ENCODE measurements at places on chromosomes 5 and 9. TPM values are rescaled to one million over a fixed set of nuclear protein-coding genes. Genes with fewer than 3 reads are reported as not detected.

- DNase-seq = no peak
Measured at GRCh38 chr5:38556088-38556598, 303 bp downstream of the LIFR start.

Gene ST8SIA4
- 82.3 TPM for total RNA-seq

DNA sequence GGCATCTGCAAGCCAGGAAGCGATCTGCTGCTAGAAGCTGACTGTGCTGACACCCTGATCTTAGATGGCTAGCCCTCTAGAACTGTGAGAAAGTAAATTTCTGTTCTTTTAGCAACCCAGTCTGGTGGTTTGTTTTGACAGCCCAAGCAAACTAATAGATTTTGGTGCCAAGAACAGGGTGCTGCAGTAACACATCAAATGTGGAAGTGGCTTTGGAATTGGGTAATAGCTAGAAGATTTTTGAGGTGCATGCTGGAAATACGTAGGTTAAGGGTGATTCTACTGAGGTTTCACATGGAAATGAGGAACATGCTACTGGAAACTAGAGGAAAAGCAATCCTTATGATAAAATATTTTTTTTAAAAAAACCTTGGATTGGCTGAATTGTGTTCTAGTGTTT is 153.5 kb upstream of the SH3GL2 start:
- no peak for DNase-seq

Gene GPR151
- not detected for total RNA-seq

Gene TAF11L10
- not detected for total RNA-seq

GRCh38 chr9:13939701-13940490 is 374.0 kb downstream of the NFIB start:
- no peak for DNase-seq

Gene ECSCR
- total RNA-seq = 1.7 TPM

GRCh38 chr9:126386088-126386487 is 59.5 kb downstream of the MVB12B start:
- DNase-seq = no peak

GRCh38 chr5:54453046-54453445 is 2.5 kb upstream of the HSPB3 start:
- DNase-seq = no peak

Gene FRMPD1
- total RNA-seq = not detected

DNA sequence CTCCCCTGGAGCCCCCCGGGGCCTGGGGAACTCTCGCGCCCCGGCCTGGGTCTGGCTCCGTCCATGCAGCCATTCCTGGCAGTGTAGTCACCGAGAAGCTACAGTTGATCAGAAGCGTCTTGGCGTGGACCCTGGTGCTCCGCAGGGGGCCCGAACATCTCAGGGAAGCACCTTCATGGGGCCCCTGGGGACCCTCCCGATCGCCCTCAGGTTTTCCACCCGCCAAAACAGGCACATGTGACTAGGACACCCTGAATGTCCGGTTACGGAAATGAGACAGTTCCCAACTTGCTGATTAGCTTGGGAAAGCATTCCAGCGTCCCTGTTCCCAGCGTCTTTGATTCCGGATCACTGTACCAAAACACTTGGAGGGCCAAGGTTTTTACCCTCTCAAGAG is 472 bp downstream of the FBXO4 start:
- no peak for DNase-seq

- DNase-seq = no peak
Measured at GRCh38 chr5:95026718-95027117, 258.2 kb downstream of the MCTP1 start.

- DNase-seq = no peak
Measured at GRCh38 chr5:106399391-106399790, 1271.3 kb downstream of the EFNA5 start.

- DNase-seq = no peak
Measured at GRCh38 chr5:59034498-59035186, 451.8 kb downstream of the RAB3C start.

Gene ANKRD31
- total RNA-seq = 0.28 TPM

Gene GARIN3
- total RNA-seq = 0.30 TPM

DNA sequence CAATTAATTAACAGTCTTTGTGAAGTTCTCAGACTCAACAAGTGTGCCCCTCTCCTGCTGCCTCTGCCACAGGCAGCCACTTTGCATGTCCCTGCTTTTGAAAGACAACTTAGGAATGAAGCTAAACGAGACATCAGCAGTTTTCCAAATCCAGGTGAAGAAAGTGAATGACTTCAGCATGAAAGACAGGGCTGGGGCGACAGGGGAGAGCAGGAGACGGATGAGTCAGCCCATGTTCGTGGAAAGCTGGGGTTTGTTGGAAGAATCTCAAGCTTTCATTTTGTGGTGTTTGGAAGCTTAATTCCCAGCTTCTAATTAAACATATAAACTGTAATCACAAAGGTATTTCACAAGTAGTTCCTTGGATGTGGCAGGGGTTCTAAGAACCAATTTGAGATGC is 207.8 kb upstream of the MAP3K1 start:
- DNase-seq = no peak

DNA sequence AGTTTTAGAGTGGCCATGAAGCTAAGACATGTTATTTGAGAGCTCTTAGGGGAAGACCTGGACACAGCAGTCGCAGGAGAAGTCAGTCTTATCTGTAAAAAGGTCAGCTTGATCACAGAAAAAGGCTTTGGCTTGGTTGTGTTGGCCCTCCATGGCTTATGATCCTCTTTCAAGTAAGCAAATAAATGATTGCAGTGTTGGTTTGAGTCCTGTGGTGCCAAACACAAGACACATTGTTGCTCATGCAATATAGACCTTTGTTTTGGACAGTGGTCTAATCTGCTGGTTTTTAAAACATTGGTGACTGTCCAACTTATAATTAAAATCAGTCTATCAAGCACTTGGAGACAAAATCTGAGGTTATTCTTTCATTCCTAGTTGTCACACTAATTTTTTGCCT is 54.0 kb downstream of the DOCK8 start:
- no peak for DNase-seq

DNA sequence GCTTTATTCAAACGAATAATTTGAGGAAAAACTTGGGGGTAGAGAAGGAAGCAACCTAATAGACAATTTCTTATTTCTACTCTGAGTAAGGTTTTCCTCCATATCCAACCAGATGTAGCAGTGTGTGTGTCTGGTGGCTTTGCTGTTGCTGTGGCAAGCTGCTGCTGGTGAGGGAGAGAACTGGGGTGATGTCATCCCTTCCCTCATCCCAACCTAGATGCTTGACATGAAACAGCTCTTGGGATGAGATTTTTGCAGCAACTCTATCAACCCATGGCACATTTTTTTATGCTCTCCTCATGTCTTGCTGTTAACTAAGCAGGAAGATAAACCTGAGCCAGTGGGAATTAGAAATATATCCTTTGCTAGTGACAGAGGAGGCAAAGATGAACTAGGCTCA is 135.8 kb downstream of the PCSK1 start:
- DNase-seq = no peak

Gene EDIL3
- total RNA-seq = not detected

Gene SKIC3
- 61.6 TPM for total RNA-seq

DNA sequence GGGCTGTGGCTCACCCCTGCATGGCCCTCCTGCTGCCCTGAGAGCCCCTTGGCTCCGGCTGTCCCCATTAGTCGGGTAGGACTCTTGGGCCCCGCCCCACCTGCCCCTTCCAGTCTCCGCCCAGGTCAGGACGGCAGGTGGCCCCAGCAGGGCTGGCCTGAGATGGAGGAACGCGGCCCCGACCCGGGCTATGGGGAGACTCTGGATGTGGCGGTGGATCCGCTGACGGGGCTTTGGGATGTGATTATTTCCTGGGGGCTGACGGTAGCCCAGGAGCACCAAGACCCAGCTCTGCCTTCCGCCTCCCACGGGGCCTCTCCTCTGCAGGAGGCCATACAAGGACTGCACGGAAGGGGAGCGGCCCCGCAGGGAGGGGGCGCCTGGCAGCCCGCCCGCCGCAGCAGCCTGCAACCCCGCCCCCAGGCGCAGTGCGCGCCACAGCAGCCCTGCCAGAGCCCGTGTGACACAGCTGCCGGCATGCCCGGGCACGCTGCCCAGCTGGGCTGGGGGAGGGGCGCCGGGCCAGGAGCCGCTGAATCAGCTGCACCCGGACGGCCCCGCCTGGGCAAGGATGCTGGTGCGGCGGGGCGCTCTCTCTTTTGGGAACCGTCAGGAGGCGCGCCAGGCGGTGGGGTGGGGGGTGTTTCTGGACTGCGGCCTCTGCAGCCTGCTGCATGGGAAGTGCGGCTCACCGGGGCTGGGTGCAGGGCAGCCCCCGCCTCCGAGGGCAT is 9.2 kb downstream of the TMEM250 start:
- peak; percentile 92 for DNase-seq

Gene LMX1B
- total RNA-seq = not detected

DNA sequence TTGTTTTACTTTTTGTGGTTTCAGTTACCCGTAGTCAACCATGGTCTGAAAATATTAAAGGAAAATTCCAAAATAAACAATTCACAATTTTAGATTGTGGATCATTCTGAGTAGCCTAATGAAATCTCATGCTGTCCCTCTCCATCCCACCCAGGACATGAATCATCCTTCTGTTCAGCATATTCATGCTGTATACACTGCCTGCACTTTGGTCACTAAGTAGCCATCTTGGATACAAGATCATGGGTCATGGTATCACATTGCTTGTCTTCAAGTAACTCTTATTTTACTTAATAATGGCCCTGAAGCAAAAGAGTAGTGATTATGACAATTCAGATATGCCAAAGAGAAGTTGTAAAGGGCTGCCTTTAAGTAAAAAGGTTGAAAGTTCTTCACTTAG is 536.5 kb upstream of the ACO1 start:
- DNase-seq = no peak

- no peak for DNase-seq
Measured at GRCh38 chr5:156473269-156473908, 146.4 kb downstream of the SGCD start.
